ENCODE measurements at places on chromosomes 1 and 21.

DNA sequence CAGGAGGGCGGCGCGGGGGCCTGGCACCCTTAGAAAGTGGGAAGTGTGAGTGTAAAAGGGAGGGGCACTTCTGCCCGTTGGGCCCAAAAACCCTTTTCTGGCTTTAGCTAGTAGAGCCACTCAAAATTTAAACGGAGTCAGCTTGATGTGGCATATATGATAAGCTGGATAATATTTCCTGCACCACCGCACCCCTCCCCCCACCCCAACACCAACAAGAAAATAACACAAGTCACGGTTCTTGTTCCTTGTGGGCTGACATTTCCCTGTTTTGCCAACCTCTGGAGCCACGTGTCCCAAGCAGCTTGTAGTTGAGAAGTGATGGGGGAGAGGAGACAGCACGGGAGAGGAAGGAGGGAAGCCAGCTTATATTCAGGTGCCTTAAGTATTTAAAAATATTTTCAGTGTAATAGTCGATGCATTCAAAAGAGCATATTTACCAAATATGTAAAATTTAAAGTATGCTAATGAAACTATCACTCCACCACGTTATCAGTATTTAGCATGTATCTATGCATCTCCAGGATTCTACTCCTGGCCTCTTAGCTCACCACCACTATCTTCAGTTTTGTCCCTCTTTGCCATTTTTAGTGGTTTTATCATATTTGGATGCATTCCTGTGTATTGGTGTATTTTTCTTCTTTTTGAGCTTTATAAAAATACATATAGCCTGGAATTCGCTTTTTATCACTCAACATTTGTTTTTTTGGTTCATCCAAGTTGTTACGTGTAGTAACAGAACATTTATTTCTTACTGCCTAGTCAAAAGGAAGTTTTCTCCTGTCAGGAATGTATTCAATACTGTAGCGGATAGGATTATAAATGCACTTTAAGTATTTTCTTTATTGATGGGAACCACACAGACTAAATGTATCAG lies 773 bp upstream of the DDX59 start:
- peak; percentile 44 for DNase-seq

- DNase-seq, result no peak
Observed at GRCh38 chr1:230542681-230543080, 99.6 kb upstream of the COG2 start.

- DNase-seq, result no peak
Observed at GRCh38 chr1:114718661-114719423, 2.3 kb upstream of the NRAS start.

GRCh38 chr21:33232291-33233034 lies 2.7 kb downstream of the IFNAR2 start:
- no peak for DNase-seq

- DNase-seq, result no peak
Observed at GRCh38 chr1:10992864-10993263, 19.6 kb upstream of the TARDBP start.

DNA sequence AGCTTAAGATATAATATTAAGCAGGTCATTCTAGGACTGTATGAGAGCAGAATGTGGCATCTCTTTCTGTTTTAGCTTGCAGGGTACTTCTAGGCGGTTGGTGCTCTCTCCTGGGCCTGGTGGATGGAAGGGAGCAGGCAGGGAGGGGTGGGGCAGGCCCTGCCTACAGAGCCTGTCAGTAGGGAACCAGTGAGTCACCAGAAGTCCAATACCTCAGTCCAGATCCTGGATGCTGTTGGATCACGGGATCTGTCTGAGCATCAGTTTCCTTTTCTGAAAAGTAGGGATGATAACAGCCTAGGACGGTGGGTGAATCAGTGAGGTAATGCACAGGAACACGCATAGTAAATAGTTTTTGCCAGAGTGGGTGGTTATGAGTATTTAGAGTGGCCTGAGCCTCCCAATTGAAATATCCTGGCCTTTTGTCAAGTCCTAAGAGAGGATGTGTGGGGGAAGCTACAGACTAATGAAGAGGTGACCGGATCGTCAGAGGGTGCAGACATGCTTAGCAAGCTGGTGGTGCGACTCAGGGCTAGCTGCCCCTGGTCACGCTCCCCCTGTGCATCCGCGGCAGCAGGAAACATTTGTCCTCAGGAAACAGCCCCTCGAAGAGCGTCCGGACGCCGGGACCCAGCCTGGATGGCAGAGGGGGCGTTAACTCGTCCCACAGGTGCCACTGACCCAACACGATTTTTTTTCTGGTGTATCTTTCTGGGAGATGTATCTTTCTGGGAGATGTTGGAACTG lies 23.9 kb downstream of the NAV1 start:
- DNase-seq, result no peak

GRCh38 chr1:19938472-19938871 lies 15.1 kb upstream of the PLA2G2E start:
- no peak for DNase-seq

DNA sequence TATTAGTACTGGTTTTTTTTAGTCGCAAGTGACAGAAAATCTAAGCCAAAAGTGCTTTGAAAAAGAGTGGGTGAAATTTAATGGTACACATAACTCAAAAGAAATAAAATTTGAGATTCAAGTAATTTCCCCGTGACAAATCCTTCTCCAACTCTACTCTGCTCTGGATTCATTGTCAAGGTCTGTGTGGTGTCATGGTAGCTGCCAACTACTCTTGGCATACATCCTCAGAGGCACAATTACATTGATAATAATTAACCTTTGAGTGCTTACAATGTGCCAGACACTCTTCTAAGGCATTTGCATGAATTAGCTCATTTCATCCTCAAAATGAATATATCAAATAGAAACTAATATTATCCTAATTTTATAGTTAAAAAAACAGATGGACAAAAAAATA lies 1153.9 kb upstream of the NCAM2 start:
- no peak for DNase-seq

DNA sequence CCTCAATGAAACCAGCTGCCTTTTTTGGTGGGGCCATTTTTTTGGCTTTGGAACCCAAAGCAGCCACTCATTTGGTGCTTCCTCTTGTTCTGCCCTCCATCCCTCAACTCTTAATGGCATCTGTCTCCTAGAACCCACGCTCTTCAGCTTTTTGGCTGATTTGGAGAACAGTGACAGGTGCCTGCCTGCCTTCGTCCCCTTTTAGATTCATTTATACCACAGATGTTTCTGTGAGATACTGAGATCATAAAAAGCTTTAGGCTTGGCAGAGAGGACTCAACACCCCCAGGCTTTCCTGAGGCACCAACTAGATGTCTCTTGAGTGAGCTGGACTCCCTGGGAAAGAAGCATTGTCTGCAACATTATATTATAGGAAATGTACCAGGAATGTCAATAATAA lies 20.4 kb upstream of the YTHDF2 start:
- no peak for DNase-seq

DNA sequence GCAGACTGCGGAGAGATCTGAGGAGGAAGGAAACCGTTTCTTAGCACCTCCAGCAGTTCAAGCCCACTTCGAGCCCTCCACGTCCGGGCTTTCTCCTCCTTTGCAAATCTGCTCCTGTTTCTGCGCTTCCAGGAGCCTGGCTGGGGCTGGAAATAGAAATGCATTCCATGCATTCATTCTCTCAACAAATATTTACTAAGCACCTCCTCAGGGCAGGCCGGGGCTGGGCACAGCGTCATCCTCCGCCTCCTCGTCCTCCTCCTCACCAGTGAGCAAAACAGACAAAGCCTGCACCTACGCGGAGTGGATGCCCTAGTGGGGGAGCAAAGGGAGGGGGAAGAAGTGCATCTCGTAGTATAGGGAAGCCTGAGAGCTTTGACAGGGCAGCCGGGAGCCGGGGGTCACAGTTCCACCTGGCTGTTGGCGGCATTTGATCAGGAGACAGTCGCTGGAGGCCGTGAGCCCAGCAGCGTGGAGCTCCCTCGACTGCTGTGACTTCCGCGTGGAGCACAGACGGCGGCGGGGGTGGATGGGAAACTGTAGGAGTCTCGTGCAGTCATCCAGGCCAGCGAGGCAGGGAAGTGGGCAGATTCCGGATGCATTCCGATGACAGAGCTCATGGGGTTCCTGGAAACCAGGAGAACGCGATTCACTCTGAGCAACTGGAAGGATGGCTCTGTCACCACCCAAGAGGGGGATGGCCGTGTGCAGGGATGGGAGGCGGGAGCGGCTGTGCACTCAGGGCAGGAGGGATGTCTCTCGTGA lies 93.5 kb downstream of the SIK1 start:
- no peak for DNase-seq

DNA sequence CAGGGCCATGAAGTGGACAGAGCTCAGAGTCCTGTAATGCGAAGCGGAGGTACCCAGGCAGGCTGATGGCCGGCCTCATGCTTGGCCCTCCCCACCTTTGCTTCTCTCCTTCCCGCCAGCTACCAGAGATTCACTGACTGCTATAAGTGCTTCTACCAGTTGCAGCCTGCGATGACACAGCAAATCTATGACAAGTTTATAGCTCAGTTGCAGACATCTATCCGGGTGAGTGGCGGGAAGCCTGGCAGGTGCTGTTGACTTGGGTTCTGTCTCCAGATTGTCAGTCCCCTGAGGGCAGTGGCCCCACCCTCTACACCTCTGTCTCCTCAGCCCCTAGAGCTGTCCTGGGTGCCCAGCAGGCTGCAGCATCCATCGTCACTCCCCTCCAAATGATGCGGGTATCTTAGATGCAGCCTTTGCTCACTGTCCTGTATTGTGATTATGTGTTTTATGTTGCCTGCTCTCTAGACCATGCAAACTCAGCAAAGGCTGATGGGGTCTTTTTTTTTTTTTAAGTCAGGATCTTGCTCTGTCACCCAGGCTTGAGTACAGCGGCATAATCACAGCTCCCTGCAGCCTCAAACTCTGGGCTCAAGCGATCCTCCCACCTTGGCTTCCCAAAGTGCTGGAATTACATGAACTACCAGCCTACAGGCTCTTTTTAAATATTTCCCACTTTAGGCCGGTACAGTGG lies 9.6 kb upstream of the BGLAP start:
- DNase-seq, result no peak

DNA sequence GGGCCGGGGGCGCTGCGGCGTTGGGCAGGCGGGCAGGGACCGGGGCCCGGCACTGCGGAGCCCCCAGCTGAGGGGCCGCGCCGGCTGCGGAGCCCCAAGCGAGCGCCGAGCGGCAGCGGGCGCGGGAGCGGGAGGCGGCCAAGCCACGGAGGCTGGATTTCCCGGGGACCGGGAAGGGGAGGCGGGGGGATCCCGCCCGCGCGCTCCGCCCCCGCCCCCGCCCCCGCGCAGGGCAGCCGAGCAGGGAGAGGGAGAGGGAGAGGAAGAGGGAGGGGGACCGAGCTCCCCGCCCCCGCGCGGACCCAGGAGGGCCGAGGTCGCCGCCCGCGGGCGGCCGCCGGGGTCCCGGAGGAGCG lies at the start of gene DLGAP3:
Gene DLGAP3 (minus strand): TSS at position 154 of the 356 bp plus-strand sequence. CDS start 24,267 bp downstream, outside the sequence.
- DNase-seq, result no peak

DNA sequence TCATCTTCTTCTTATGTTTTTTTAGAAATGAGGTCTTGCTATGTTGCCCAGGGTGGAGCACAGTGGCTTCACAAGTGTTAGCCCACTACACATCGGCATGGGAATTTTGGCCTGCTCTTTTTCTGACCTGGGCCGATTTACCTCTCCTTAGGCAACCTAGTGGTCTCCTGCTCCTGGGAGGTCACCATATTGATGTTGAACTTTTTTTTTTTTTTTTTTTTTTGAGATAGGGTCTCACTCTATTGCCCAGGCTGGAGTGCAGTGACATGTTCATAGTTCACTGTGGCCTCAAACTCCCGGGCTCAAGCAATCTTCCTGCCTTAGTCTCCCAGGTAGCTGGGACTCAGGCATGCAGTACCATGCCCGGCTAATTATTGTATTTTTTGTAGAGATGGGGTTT lies 7.5 kb downstream of the AK2 start:
- no peak for DNase-seq

GRCh38 chr1:153070243-153070642 lies 1.2 kb downstream of the SPRR2B start:
- no peak for DNase-seq

GRCh38 chr21:25903607-25904006 lies 168.8 kb downstream of the GABPA start:
- no peak for DNase-seq

DNA sequence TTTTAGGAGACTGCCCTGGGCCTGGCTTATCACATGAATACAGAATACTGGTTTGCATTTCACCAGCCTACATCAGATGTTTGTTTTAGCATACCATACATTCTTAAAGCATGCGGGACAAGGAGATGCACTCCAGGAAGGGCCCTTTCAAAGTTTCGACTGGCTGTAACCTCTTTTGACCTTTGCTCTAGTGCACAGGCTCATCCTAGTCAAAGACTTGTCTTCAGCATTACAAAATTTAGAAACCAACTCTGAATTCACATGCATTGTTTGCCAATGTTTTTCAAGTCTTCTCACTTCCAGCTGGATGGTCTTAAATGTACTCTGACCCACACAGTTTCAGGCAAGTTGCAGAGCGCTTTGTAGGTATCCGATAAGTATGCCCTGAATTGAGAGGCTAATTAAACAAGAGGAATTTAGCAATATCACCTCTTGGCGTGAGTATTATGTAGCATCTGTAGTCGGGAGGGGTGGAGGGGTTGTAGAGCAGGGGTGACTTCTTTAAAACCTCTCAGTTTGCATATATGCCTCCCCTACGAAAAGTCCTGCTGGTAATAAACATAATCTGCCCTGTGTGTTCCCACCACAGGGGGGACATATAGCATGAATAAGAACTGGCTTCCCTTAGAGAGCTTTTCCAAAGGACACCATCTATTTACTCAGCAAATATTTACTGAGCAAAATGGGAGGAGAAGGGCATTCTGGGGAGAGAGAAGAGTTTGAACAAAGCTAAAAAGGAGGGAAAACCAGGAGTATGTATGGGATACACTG lies 24.4 kb upstream of the AHCYL1 start:
- no peak for DNase-seq

DNA sequence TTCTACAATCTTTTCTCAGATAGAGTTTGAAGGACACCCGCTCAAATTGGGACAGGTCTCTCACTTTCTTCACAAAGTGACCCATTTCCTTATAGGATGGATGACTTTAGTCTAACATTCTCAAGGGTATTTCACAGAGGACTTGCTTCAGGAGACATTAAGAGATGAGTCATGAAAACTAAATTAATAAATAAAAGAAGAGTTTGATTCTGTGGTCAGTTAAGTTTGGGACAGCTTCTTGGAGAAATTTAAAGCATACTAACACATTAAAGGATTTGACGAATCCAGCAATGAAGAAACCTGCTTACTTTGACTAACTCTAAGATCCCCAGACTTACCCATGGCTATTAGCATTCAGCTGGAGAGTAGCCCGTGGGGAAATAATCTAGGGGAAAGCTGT lies 95.6 kb upstream of the RAB3GAP2 start:
- no peak for DNase-seq

- DNase-seq, result no peak
Observed at GRCh38 chr1:169060043-169060722, 46.3 kb upstream of the ATP1B1 start.

Measured in activated naive CD4-positive, alpha-beta T cell treated with anti-CD3 and anti-CD28 coated beads, Interleukin-2, amount 10 ng/mL, durations not matched to agents 7 days and 5 days (primary cell).